ENCODE measurements at places on chromosomes 16 and 17.

DNA sequence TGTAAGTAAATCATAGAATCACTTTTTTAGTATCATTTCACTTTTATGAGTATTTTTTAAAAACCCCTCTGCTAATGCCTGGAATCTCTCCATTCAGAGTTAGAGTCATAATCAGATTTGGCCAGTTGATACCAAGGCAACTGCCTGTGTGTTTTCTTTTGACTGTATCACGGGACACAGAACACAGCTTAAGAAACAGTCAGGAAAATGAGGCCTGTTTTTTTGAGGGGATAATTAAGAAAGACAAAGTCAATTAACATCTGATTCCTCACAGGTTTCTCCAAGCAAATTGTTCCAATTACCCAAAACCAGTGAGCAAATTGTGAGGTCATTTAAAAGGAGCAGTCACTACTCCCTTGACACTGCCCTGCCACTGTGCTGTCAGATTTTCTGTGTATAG is 944.5 kb upstream of the SOX9 start:
- DNase-seq: no peak

GRCh38 chr17:8046929-8047768 is 8.3 kb downstream of the ALOX15B start:
- DNase-seq: no peak

DNA sequence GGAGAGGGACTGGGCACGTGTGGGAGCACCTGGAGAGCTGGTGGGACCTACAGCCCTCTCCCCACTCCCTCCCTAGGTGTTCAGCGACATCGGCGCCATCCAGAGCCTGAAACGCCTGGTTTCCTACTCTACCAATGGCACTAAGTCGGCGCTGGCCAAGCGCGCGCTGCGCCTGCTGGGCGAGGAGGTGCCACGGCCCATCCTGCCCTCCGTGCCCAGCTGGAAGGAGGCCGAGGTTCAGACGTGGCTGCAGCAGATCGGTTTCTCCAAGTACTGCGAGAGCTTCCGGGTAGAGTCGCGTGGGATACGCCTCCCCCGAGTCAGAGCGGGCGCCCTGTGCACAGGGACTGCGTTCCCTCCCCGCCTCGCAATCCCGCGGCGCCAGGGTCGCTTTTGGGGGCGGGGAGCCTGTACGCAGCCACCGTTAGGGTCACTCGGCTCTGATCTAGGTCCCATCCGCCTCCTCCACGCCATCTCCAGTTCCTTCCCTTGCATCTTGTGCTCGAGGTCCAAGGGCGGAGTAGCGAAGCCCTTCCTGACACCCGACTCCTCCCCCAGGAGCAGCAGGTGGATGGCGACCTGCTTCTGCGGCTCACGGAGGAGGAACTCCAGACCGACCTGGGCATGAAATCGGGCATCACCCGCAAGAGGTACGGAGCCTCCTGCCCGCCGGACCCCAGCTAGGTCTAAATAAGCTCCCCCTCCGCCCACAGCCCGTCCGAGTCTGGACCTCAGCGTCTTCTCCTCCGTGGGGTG is 13.0 kb downstream of the SARM1 start:
- DNase-seq: peak; percentile 34

GRCh38 chr16:63720848-63721247 is 1401.0 kb downstream of the CDH11 start:
- no peak for DNase-seq

DNA sequence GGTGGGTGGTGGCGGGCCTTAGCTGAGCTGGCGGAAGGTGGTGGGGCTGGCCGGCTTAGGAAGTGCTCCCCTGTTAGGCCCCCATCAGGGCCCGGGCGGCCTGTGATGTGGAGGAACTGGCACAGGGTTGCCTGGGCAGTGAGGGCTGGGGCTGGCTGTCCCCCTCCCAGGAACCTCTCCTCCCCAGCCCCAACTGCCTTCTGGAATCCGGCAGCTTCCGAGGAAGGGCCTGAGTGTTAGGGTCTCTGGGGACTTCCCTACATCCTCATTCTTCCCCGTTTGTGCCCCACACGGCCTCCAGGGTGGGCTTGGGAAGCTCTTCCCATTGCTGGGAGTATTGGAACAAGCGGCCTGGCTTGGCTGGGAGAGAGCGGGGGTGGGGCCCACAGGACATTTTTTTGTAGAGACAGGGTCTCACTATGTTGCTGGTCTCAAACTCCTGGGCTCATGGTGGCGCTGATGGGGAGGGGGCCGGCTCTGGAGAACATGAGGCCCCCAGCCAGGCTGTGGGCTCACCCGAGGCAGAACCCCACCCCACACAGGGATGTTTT is 89.9 kb upstream of the CIBAR2 start:
- no peak for DNase-seq

DNA sequence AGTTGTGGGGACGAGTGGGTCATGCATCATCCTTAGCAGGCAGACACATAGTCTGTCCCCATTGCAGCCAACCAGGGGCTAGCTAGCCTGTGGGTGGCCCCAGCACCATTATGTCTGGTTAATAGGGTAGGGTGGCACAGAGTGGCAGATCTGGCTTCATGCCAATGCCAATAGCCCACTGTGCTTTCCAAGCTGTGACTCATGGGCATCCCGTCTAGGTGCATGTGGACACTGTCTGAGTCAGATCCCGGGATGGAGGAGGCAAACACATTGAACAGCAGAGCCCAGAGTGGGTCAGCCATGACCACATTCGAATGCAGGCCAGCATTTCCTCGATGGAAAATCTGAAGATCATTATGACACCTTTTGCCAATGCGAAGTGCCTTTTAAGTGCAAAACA is 2.5 kb downstream of the HS3ST2 start:
- DNase-seq: no peak

- DNase-seq: no peak
Observed at GRCh38 chr16:73233846-73234424, 186.0 kb upstream of the ZFHX3 start.

GRCh38 chr16:89354325-89354724 is 136.0 kb downstream of the ANKRD11 start:
- DNase-seq: no peak

- no peak for DNase-seq
Observed at GRCh38 chr16:79288066-79288465, 312.5 kb downstream of the MAF start.

DNA sequence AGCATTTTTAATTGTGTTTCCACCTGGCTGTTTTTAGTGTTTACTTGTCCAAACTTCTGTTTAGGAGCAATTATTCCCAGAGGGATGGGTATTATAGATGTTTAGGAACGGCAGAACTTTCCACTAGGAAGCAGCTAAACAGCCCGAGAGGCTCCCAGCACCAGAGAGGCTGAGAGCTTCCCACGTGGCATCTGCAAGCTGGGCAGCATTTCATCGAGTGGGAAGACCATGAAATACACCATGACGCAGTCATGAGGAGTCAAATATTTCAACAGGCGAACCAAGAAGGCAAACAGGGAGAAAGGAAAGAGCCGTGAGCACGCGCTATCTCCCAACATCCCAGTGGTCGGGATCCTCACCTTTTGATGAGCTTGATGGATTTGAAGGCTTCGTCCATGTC is 24.1 kb downstream of the TMEM204 start:
- no peak for DNase-seq

DNA sequence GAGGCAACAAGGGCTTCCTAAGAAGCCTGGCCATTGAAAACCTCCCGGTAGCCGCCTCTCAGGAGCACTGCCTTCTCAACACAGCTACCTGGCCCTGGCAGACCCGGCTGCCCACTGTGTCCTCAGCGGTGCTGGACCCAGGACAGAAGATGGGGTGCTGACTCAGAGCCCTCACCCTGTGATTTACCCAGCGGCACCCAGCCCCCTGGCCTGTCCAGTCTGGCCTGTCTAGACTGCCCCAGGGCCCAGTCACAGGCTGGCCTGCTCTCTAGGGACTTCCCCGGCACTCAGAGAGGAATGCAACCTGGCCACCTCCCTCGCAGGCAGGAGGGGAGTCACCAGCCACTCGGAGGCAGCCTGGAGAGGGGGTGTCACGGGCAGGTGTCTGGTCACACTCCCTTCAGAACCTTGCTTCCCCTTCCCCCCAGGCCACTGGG is 20.1 kb downstream of the PIEZO1 start:
- DNase-seq: no peak

GRCh38 chr17:29582254-29582765 is 7.1 kb downstream of the GIT1 start:
- no peak for DNase-seq

- no peak for DNase-seq
Observed at GRCh38 chr16:85302018-85302847, 190.0 kb upstream of the CIBAR2 start.

DNA sequence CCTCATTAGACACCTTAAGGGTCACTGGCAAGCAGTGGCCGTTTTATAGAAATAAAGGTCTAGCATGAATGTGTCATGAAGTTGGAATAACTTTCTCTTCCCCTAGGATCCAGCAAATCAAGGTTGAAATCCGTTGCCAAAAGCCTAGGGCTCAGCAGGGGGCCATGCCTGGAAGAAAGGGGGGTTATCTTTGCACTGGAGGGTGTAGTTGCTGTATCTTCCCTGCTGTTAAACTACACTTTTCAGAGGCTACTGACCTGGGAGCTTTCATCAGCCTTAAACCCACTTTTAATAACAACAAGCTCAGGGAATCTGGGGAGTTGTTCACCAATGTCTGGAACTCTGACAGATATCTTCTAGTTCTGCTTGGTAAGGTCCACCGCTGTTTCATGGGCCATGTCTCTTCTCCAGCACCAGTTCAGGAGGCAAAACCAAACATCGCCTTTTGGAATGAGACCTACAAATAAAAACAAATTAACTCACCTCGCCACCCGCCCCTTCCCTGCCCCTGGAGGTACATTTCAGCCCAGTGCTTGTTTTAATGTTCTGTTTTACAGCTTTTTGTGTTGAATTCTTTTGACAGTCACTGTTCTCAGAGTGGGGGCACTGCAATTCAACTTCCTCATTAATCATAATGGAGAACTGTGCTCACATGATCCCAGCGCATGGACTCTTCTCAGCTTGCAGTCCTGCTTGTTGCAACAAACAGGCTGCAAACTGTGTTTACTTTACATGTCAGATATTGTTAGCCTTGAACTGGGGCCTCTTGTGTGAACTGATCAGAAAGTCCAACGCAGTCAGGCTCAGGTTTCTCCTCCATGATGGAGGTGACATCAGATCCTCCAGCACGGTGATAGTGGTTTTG is 508.7 kb downstream of the KCNJ2 start:
- DNase-seq: no peak

GRCh38 chr16:58510097-58510775 is 5.1 kb upstream of the SETD6 start:
- no peak for DNase-seq

- no peak for DNase-seq
Observed at GRCh38 chr17:4541328-4542002, 13.7 kb downstream of the MYBBP1A start.

GRCh38 chr16:19994466-19995170 is 79.1 kb downstream of the GPR139 start:
- DNase-seq: no peak

DNA sequence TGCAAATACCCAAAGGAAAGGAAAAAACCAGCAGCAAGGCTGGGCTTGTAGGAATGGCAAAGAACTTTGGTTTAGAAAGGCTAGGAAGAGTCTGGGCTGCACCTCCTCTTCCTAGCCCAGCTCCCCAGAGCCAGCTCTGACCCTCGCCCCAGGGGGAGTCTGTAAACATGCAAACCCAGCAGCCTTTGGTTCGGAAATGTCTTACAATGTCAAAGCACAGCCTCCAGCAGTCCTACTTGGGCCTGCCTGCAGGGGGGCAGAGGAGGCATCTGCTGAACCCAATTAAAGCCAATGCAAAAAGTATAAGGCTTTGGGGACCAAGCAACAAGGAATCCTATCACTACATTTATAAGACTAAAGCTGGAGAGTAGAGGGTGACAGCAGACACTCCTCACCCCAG is 5.0 kb upstream of the FTSJ3 start:
- DNase-seq: no peak

- no peak for DNase-seq
Observed at GRCh38 chr17:80463784-80464400, 12.5 kb downstream of the NPTX1 start.

GRCh38 chr17:64611369-64611768 is 50.7 kb downstream of the SMURF2 start:
- no peak for DNase-seq

DNA sequence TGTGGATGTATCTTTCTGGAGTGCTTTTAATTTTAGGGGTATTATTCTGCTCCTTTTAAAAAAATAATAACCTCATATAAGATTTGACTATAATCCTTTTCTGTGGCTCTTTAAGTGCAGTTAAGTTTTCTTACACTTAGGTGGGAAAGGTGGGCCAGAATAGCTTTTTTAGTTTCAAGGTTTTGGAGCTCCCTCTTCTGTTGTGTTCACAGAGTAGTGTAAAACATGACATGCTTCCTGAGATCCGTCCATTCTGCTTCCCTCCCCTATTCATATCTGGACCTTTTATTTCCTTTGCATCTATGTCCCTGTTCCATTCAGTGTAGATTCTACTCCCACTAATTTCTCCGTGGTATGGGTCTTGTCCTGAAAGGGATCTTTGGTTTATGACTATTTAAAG is 12.8 kb downstream of the LRRC36 start:
- DNase-seq: no peak

Data from stimulated activated naive B cell treated with anti-CD40 and anti-IgM and Interleukin-4, amounts not matched to agents 10 μg/mL and 1 μg/mL and 100 μg/mL, for 72 hours (primary cell).